Natural killer cell treated with Interleukin-12 subunit alpha and Interleukin-12 subunit beta and Interleukin-15 and Interleukin-18, amount 100 ng/mL, for 72 hours (primary cell): ENCODE measurements at places on chromosomes 13 and 19.

GRCh38 chr13:42895776-42896175 is 96.3 kb downstream of the EPSTI1 start:
- H3K4me1 ChIP-seq: peaks cover 7% of the 10 kb centered on the region
- H3K36me3 ChIP-seq: peaks cover 13% of the 10 kb centered on the region
- no peak for DNase-seq
- no peaks in the 10 kb centered on the region for H3K27me3 ChIP-seq

- no peak overlapping the region for H3K27ac ChIP-seq
- no peaks in the 10 kb centered on the region for H3K4me1 ChIP-seq
- no peaks in the 10 kb centered on the region for H3K36me3 ChIP-seq
- H3K4me3 ChIP-seq: no peak overlapping the region
- DNase-seq: no peak
- no peaks in the 10 kb centered on the region for H3K27me3 ChIP-seq
Observed at GRCh38 chr13:23141964-23142363, 38.8 kb upstream of the SGCG start.

DNA sequence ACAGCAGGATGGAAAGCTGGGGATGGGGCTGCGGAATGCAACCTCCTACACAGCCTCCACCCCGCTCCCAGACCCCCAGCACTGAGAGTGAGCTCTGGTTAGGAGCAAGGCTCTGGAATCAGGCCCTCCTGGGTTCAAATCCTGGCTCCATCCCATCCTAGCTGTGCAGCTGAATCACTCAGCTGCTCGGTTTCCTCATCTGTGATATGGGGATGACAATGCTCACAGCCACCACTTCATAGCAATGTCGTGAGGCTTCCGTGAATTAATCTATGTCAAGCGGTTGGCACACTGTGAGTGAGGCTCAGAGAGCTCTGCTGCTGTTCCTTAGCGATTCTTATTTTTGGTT is 538 bp downstream of the ACP7 start:
- peaks cover 37% of the 10 kb centered on the region for H3K27me3 ChIP-seq
- peaks cover 12% of the 10 kb centered on the region for H3K4me1 ChIP-seq
- DNase-seq: no peak

GRCh38 chr19:485583-486236 is 10.6 kb upstream of the MADCAM1 start:
- no peak overlapping the region for H3K4me3 ChIP-seq
- DNase-seq: no peak
- peaks cover 8% of the 10 kb centered on the region for H3K27me3 ChIP-seq
- peaks cover 2% of the 10 kb centered on the region for H3K36me3 ChIP-seq
- H3K4me1 ChIP-seq: peaks cover 14% of the 10 kb centered on the region
- H3K27ac ChIP-seq: no peak overlapping the region

DNA sequence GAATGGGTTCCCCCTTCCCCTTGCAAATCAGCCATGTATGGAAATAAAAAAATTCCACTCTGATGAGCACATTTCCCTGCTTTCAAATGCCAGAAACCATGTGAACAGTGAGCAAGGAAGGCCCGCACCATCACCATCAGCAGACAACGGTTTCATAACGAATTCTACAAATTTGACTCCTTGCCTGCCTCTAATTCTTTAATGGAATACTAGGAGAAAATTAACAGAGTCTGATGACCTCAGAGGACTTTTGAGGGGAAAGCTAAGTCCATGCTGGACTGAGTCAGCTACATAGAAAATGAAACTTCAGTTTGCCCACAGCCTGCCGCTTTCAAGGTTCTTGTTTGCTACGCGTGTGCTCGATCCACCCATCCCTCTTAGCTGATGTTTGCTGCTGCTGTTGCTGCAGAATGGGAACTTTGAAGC is 46.7 kb upstream of the KL start:
- no peaks in the 10 kb centered on the region for H3K4me1 ChIP-seq
- no peaks in the 10 kb centered on the region for H3K27me3 ChIP-seq
- no peak overlapping the region for H3K27ac ChIP-seq
- no peaks in the 10 kb centered on the region for H3K36me3 ChIP-seq
- H3K4me3 ChIP-seq: no peak overlapping the region

DNA sequence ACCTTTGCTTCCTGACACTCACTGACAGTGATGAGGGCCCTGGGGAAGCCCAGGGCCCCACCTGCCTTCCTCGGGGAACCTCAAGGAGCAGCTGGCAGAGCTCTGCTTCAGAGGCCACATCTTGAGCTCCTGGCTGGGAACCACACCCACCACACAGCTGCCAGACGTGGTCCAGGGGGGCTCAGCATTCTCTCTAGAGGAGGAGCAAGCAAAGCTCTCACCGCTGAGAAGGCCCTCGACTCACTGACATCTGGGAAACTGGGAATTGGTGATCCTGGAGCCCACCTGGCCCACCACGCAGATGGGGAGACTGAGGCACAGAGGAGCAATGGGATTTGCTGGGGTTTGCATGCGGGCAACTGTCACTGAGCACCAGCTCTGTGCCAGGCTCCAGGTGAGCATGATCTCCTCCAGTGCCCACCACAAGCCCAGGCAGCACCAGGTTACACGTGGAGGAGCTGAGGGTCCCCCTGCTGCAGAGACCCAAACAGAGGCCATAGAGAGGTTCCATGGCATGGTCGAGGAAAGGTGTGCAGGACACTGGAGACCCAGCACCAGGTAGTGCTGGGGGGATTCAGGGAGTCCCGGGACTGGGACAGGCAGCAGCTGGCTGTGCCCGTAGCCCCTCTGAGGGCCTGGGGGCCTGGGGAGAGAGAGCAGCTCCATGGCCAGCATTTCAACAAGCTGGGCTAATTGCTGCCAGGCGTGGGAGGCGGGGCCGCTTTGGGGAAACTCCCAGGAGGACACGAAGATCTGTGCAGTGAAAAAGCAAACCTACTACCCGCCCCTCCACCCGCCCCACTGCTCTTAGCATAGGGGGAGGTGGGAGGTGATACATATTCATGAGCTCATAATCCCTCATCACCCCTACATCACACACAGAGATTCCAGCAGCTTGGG is 33.4 kb downstream of the PEPD start:
- no peak overlapping the region for H3K4me3 ChIP-seq
- H3K4me1 ChIP-seq: no peaks in the 10 kb centered on the region
- H3K36me3 ChIP-seq: peaks cover 8% of the 10 kb centered on the region
- no peak overlapping the region for H3K27ac ChIP-seq
- no peaks in the 10 kb centered on the region for H3K27me3 ChIP-seq
- DNase-seq: no peak

DNA sequence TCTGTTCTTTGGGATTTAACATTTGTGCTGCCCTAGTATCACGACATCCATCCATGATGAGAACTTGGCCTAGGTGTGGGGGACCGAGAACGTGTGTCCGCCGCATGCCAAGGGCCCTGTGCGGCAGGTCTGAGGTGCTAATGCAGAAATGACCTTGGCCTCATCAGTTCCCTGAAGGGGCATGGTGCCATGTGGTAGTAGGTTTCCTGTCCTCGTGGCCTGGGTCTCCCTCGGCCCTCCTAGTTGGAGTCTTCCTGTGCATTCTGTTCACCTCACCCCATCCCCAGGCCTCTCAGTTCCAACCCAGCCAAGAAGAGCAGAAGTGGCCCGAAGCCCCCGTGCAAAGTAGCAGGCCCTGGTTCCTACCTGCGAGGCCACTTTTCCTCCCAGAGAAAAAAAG is 59.8 kb downstream of the GGACT start:
- DNase-seq: no peak
- no peaks in the 10 kb centered on the region for H3K4me1 ChIP-seq
- no peaks in the 10 kb centered on the region for H3K36me3 ChIP-seq

DNA sequence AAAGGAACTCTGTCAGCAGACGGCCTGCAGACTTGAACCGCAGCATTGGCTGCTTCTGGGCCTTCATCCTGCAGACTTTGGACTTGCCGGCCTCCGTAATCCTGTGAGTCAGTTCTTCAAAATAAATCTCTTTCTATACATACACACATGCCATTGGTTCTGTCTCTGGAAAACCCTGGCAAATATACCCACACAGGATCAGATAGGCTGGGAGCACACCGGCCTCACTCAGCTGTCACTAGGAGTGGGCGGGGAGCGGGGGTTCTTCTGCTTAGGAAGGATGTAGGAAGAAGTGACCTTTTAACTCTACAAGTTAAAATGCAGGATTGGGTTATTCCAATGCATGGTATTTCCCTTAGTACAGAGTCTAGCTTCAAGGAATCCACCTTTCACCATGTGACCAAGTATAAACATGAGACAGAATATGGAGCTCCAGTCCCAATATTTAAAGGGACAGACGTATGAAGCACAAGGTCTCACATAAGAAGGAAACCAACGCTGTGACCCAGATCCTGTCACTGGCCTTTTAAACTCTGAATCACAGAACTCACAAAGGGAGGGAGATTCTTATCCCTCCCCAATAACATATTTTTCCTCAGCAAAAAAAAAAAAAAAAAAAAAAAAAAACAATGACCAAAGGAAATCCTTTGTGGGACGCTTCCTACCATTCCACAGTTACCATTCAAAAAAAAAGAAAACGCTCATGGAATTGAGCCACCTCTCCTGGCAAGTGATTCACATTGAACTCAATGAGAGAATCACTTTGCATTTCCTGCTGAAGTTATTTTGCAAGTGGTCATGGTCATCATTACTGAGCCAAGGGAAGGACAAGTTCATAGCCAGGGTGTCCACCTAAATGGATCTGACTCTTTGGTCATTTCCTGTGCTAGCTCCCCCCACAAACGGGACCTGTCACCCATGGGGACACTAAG is 352.9 kb downstream of the FOXO1 start:
- H3K27ac ChIP-seq: no peak overlapping the region
- H3K36me3 ChIP-seq: no peaks in the 10 kb centered on the region
- H3K4me1 ChIP-seq: peaks cover 8% of the 10 kb centered on the region

GRCh38 chr13:59856281-59856810 is 307.4 kb downstream of the DIAPH3 start:
- no peak overlapping the region for H3K27ac ChIP-seq
- H3K4me3 ChIP-seq: no peak overlapping the region
- no peaks in the 10 kb centered on the region for H3K27me3 ChIP-seq
- no peaks in the 10 kb centered on the region for H3K4me1 ChIP-seq
- H3K36me3 ChIP-seq: peaks cover 1% of the 10 kb centered on the region

DNA sequence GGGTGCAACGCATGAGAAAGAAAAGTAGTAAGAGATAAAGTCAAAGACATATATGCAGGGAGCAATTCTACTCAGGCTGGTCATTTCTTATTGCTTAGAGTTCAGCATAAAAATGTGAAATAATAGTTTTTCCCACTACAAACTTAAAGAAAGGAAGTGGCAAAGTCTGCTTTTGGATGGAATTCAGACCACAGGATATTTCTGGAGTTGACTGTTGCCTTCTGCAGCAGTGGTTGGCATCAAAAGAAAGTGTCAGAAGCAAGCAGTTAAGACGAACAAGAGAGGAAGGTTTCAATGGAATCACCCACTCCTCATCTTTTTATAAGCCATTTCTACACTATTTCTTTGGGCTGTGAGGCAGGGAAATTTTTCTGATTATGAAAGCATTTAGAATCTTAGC is 36.2 kb upstream of the TRPC4 start:
- H3K27me3 ChIP-seq: no peaks in the 10 kb centered on the region
- H3K27ac ChIP-seq: no peak overlapping the region
- H3K4me3 ChIP-seq: no peak overlapping the region
- H3K4me1 ChIP-seq: no peaks in the 10 kb centered on the region

DNA sequence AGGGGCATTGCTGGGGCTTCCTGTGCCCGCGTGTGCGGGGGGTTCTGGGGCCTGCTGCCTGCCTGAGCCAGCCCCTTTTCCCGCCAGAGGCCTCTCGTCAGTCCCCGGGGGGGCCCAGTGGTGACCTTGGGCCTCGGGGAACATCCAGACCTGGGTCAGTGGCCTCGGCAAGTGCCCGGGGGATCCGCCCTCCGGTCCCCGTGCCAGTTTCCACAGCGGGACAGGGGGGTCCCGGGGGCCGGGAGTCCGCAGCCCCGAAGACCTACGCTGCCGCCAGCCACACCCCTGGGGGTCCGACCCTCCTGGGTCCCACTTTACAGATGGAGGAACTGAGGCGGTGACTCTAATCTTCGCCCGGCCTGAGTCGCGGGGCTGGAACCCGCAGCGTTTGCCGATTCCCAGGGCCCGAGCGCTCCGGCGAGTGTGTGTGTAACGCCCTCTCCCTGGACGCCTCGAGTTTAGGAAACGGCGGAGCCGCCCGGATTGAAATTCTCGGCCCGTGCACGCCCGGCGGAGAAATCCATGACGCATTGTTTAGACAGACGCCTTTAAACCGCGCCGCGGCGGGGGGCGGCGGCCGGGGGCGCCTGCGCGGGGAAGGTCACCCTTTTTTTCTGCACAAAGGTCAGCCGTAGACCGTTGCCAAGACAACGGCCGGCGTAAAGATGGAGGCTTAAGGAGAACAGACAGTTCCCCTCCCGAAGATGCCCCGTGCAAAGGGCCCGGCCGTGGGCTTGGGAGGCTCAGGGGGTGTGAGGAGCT is 39.3 kb downstream of the EFNA2 start:
- DNase-seq: no peak
- H3K4me3 ChIP-seq: no peak overlapping the region
- H3K27ac ChIP-seq: no peak overlapping the region

DNA sequence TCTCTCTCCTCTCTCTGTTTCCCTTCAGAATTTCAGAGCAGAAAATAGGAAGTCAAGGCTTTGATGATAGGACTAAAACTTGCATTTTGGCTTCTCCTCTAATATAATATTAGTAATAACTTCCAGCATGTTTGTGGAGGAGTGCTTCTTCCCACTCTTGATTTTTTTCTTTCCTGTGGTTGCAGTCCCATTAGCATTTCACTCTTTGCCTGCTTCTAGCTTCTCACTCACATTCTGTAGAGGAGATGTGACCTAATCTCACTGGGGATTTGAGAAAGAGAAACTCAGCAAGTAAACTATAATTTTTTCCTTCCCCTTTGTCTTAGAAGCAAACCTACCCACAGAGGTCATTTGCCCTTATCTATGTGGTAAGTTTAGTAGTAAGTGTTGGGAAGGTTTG is 169.4 kb upstream of the HTR2A start:
- no peak overlapping the region for H3K27ac ChIP-seq
- H3K4me1 ChIP-seq: no peaks in the 10 kb centered on the region
- H3K27me3 ChIP-seq: peaks cover 7% of the 10 kb centered on the region
- H3K4me3 ChIP-seq: no peak overlapping the region
- H3K36me3 ChIP-seq: no peaks in the 10 kb centered on the region
- DNase-seq: no peak

DNA sequence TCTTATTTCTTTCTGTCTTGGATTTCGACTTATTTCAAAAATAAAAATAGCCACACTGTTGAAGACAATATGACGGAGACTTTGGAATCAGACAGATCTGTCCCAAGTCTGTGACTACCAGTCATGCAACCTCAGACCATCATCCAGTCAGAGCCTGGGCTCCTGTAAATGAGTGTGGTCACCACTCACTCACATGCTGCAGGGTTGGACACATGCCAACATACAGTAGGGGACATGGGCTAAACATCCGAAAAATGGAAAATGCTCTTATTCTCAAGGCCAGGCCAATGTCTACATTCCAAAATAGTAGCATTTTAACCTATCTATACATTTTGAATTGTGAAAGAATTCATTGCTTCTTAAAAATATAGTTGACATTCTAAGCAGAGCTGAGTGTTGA is 75.5 kb upstream of the EDNRB start:
- no peak for DNase-seq
- no peak overlapping the region for H3K27ac ChIP-seq
- no peaks in the 10 kb centered on the region for H3K4me1 ChIP-seq
- peaks cover 9% of the 10 kb centered on the region for H3K36me3 ChIP-seq
- H3K27me3 ChIP-seq: peaks cover 24% of the 10 kb centered on the region
